ENCODE measurements at places on chromosomes 6 and 20.
A peak's percentile ranks its signal among the peaks of the same experiment; 100 is the strongest.

DNA sequence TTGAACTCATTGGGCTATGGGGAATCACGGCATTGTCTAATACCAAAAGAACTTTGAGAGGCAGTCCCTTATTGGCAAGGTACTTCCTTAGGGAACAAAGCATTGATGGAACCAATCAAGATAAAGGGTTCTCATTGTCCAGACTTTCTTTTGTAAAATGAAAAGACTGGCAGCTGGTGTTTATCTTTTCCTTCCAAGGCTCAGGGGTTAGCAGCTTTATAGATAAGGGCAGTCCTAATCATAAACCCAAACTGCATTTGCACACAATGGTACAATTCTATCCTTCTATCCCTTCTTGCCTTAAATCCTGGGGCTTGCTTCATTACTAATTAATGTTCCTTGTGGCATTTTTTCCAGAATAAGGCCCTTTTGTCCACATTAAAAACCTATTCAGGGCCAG lies 28.6 kb downstream of the CDK19 start:
- DNase-seq: no peak

- DNase-seq: no peak
These were observed 132.4 kb downstream of the EYA2 start for GRCh38 chr20:47027042-47027441.

GRCh38 chr6:36592221-36592655 lies 1.9 kb upstream of the SRSF3 start:
- DNase-seq: no peak

DNA sequence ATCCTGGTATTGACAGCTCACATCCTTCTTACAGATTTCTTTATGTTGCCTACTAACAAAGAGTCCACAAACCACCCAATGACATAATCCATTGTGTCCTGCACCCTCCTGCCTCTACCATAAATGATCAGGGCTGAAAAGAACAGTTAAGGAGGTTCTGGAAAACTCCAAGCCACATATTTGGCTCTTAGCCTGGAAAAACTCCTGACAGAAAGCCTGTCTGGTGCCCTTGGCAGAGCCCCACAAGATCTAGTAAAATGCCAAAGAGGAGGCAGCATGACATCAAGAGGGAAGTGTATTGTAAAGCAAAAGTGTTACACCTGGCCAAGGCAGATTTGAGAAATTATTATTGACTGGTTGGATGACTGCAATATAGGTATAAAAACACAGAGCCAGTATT lies 126.4 kb upstream of the VGLL2 start:
- no peak for DNase-seq

DNA sequence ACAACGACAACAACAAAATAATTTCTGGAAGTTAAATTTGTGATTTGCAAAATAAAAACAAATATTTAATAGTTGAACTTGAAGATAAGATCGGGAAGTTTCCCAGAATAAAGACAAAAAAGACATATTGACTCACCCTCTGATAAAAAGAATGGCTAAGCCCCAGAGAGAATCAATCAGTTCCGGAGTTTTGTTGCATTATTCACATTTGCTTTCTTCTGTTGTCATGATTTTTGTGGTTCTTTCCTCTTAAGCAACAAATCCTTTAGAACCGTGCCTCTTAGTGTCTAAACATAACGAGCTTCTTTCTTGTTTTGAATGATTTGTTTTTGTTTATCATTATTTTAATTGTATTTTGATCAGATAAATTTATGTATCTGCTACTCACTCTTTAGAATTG lies 337.7 kb upstream of the PRND start:
- DNase-seq: peak; percentile 80

- no peak for DNase-seq
These were observed 52.1 kb downstream of the AIG1 start for GRCh38 chr6:143112837-143113236.

- DNase-seq: no peak
These were observed 855.6 kb downstream of the C6orf118 start for GRCh38 chr6:164453835-164454234.

DNA sequence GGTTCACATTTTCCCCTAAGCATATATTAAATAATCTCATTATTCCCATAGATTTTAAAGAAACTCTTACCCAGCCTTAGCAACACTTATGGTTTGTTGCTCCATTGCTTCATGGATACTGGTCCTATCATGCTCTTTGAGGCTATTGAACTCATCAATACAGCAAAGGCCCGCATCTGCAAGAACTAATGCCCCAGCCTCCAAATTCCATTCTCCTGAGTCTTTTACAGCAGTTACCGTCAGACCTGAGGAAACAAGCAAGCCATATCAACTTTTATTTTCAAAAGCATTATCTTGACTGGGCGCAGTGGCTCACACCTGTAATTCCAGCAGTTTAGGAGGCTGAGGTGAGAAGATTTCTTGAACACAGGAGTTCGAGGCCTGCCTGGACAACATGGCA lies 37.7 kb upstream of the ASF1A start:
- no peak for DNase-seq

DNA sequence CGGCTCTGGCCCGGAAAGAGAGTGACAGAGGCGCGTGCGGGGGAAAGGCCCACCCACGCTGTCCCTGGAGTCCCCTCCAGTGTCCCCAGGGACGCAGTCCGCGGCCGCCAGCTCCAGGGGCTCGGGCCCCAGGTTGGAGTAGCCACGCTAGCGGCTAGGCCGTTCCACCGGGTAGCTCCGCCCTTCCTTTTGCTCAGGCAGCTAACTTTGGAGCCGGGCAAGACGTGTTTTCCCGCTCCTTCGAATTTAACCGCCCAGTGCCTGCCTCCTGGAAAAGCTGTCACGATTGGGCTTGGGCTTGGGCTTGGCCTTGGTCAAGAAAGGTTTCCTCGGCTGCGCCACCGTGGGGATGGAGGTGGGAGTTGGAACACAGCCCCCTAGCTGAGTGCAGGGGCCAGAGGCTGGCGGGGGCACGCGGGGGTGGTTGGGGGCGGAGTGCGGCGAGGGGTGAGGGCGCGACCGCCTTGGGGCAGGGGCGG lies 4.7 kb downstream of the LINC00237 start:
- no peak for DNase-seq

DNA sequence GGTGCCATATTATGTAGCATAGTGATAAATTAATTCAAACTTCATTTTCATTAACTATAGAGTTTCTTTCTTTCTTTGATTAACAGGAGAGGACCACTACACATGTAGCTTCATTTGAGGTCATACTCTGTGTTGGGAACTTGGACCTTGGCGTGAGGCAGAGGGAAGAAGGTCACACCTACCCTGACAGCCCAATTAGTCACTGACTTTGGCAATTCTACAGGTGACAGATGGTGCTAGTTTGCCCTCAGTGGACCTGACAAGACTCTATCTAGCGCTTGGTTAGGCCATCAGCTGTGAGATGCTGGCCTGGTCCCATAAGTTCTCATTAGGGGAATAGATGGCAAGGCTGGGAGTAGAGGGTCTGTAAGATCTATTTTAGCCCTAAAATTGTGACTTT lies 14.2 kb downstream of the SLX4IP start:
- peak; percentile 39 for DNase-seq

GRCh38 chr20:10739134-10739533 lies 65.3 kb upstream of the JAG1 start:
- DNase-seq: no peak

DNA sequence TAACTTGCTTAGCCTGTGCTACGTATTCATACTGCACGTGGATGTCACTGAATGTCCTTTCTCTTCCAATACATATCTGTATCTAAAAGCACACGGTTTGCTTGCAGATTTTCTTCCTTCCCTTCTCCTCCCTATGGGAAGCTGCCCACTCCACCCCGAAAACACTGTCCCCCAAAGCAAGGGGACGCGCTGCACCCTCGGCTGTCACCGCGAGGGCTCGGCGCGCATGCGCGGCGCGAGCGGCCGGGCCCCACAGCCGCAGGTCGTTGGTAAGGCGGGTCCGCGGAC lies 659 bp downstream of the TMX4 start:
- DNase-seq: peak; percentile 36

DNA sequence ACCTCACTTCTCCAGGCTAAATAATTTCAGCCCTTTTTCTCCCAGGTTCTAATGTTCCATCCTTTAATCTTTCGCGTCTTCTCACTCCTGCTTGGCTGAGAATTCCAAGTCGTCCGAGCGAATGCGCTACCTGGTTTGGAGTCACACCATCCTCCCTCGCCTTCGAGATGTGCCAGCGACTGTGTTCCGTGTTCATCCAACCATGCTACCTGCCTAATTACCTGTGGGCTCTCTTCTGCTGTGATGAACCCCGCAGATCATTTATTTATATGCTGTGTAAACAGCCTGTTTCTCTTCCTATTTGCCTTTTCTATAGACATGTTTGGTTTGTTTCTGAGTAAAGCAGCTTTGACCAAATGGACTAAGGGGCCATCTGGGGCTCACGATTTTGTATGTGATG lies 83.5 kb upstream of the TMEM181 start:
- no peak for DNase-seq

- peak; percentile 98 for DNase-seq
These were observed 71.3 kb upstream of the TOX2 start for GRCh38 chr20:43843096-43843964.

- no peak for DNase-seq
These were observed 3.8 kb downstream of the TBC1D32 start for GRCh38 chr6:121330516-121330915.

DNA sequence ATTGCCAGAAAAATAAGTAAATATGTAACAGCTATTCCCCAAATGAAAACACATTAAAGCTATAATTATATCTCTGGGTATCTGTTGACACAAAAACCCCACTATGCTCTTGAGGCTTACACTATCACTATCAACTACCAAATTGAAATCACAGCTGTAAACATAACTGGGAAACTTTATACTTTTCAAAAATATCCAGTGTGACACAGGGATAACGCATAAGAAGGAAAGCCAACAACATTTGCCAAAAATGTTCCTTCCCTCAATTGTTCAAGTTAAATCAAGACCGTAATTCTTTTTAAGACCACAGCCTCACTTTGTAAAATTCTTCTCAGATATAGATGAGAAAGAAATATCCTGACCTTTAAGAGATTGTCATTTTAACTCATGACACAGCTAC lies 3.1 kb downstream of the ZHX3 start:
- DNase-seq: peak; percentile 50

DNA sequence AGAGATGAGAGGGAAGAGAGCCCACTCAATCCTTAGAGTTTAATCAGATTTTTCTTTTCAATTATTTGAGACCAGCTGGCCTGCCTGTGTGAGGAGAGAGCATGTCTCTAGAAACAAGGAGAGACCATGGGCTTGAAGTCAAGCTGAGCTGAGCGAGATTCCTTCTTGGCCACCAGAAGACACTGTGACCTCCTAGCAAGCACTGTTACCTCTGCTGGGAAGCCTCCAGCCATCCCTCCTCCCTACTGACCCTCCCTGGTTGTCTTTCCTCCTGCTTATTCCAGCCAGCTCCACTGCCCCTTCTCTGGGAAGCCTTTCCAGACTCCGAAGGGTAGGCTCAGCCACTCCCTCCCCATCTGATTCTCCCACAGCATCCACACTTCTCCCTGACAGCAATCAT lies 110.0 kb downstream of the SCML4 start:
- no peak for DNase-seq

- DNase-seq: no peak
These were observed 56.5 kb upstream of the RNF144B start for GRCh38 chr6:18330548-18331081.

- DNase-seq: no peak
These were observed 176.5 kb downstream of the PHACTR1 start for GRCh38 chr6:12893036-12893435.

DNA sequence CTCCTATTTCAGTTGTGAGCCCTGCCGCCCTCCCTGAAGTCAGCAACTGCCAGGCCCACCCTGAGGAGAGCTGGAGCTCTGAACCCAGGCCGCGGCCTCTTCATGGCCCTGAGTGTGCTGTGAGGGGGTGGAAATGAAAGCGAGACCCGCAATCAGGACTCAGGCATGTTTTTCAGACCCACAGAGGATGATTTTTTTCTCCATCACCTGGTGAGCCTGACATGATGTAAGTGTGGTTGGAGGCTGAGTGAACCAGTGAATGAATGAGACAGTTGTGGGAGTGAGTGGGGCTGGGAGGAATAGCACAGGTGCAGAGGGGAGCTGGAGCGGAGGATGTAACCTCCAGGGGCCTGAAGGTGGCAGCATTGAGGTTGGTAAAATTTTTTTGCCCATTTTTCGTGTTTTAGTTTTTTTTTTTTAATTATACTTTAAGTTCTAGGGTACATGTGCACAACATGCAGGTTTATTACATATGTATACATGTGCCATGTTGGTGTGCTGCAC lies 18.3 kb downstream of the RAET1L start:
- DNase-seq: peak; percentile 15

DNA sequence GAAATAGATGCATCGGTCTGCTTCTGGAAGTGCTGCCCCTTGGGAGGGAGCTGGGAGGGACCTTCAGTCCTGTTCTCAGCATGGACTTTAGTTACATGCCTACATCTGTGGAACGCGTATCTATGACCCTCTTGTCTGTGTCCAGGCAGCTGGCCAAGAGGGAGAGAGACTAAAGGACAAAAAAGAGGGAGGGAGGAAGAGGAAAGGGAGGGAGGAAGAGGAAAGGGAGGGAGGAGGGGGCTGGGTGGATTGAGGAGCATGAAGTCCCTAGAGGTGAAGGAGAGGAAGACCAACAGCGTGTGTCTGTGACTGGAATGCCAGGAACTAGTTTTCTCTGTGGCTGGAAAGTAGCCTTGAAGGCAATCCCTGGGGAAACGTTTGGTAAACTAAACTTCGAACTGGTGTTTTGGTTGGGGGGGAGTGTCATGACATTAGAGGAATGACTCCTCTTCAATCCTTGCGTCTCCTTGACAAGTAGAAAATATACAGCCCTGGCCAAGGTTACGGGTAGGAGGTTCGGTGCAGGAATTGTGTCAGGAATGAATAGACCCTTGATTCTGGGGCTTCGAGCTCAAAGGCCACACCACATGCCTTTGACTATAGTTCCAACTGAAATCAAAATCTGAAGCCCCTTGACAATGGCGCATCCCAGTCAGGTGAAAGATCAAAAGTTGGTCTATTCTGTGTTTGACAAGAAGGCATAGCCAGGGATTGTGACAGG lies 52.0 kb upstream of the PLEKHG1 start:
- no peak for DNase-seq

- DNase-seq: no peak
These were observed 25.2 kb downstream of the GPX6 start for GRCh38 chr6:28490205-28490890.

GRCh38 chr6:92582211-92582610 lies 837.1 kb downstream of the EPHA7 start:
- DNase-seq: no peak

GRCh38 chr6:163720005-163720404 lies 305.5 kb downstream of the QKI start:
- DNase-seq: peak; percentile 1

GRCh38 chr6:21666853-21667681 lies 73.5 kb downstream of the SOX4 start:
- DNase-seq: no peak

GRCh38 chr6:82076916-82077315 lies 170.6 kb downstream of the IBTK start:
- peak; percentile 52 for DNase-seq

- peak; percentile 76 for DNase-seq
These were observed 387.3 kb downstream of the CDKAL1 start for GRCh38 chr6:20921578-20921977.
